ENCODE measurements at places on chromosomes 4 and X.

- no peak for DNase-seq
Observed at GRCh38 chr4:16106956-16107355, 23.1 kb upstream of the PROM1 start.

- no peak for DNase-seq
Observed at GRCh38 chr4:85787133-85787532, 312.2 kb downstream of the ARHGAP24 start.

- DNase-seq = no peak
Observed at GRCh38 chr4:25075851-25076250, 45.1 kb upstream of the LGI2 start.

GRCh38 chrX:149456476-149457245 is 48.4 kb downstream of the IDS start:
- DNase-seq = peak; percentile 14

- no peak for DNase-seq
Observed at GRCh38 chr4:99159699-99160098, 15.6 kb upstream of the ADH4 start.

DNA sequence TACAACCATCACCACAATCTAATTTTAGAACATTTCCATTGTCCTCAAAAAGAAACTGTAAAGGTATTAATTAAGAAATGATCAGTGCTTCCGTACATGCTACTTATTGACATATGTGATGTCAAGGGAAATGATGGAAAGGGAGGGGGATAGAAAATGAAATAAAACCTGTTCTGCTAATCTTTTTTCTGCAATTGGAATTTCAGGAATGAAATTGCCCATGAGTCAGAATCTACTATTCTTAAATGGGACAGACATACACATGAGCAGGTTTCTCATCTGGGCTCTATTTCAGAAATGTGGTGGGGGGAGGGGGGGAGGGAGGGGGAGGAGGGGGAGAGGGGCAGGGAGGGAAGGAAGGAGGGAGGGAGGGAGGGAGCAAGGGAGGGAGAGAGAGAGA is 91.0 kb downstream of the SHROOM4 start:
- DNase-seq = no peak

GRCh38 chrX:16635596-16635995 is 14.4 kb upstream of the S100G start:
- DNase-seq = no peak

- DNase-seq = peak; percentile 27
Observed at GRCh38 chrX:17737986-17738713, 857 bp downstream of the SCML1 start.

- DNase-seq = no peak
Observed at GRCh38 chr4:122541996-122542395, 78.9 kb downstream of the IL21 start.

DNA sequence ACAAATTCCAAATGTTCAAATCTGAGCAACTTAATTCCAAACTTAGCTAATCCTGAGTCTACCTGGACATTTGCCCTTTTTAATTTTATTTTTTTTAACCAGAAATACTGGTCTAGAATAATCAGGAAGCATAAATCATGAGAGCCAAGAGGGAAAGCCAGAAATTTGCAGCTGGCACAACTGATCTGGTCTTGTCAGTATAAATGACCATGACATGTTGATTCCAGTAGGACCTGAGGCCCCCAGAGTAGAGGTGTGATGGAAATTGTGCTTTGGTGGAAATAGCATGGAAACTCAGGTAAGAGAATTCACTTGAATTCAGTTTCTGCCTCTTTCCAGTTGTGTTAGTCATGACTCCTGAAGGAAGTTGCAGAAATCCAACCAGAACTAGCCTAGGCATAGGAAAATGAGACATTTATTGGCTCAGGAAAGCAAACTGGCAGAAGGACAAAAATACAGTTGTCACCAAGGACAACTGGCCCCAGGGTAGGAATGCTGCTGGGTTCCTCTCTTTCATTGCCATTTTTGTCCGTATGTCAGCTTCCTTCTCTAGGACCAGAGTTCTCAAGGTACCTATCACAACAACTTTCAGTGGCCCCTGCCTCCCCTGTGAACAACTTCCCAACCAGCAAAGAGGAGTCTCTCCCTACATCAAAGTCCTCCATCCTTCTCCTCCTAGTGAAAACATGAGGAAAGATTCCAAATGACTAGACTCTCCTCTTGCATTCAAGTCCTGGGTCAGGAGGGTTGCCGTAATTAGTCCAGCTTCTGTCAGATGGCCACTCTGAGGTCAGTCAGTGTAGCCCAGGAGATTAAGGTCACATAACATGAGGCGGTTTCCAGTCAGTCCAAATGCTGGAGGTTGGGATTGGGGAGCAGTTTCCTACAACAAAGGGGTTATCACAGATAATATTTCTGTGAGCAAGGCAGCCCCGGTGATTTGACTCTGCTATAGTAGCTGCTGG is 29.3 kb upstream of the MYOZ2 start:
- DNase-seq = no peak

GRCh38 chr4:165111906-165112367 is 723 bp downstream of the TMEM192 start:
- peak; percentile 46 for DNase-seq

- no peak for DNase-seq
Observed at GRCh38 chr4:89800012-89800516, 36.9 kb downstream of the SNCA start.

- DNase-seq = no peak
Observed at GRCh38 chrX:143634663-143635455, 1.0 kb downstream of the SLITRK4 start.

GRCh38 chr4:96827086-96827485 is 987.2 kb downstream of the PDHA2 start:
- no peak for DNase-seq

Data from trophoblast cell (in vitro differentiated cells and primary cell).